ENCODE measurements at places on chromosomes 12 and 14.
A peak's percentile ranks its signal among the peaks of the same experiment; 100 is the strongest.

DNA sequence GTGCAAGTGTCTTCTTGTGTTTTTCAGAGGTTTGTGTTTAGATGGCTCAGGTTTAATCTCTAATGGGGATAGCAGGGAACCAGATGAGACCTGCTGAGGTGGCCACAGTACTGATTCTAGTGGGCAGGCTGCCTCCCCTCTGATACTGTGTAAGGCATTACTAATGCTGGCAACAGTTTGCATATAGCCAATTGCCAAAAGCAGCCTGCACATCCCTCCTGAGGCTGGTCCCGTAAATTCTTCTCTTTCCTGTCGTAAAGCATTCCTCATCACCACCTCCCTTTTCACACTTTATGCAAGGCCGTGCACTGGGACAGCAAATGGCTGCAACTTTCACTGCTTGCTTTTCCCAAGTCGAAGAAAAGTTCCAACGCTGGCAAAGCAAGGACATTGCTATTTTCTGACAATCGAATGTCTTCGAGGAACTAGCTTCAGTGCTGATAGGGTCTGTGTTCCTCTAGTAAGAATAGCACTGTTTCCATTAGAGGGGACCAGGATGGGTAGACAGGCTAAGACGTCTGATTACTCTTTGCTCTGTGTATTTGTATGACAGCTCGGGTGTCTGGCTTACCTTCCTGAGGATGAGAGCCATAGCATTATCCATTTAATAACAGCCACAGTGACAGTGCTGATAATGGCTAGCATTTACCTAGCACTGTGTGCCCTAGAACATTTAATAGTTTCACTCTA is 178.2 kb upstream of the HIF1A start:
- DNase-seq, result no peak

DNA sequence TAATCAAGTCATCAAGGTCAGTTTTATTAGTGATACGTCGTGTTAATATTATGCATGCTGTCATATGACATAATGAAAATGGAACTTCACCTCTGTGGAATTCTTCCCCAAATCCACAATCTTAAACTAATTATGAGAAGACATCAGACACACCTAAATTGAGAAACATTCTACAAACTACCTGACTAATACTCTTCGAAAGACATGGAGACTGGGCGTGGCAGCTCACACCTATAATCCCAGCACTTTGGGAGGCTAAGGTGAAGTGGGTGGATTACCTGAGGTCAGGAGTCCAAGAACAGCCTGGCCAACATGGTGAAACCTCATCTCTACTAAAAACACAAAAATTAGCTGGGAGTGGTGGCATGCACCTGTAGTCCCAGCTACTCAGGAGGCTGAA is 33.3 kb upstream of the KRAS start:
- DNase-seq, result no peak

DNA sequence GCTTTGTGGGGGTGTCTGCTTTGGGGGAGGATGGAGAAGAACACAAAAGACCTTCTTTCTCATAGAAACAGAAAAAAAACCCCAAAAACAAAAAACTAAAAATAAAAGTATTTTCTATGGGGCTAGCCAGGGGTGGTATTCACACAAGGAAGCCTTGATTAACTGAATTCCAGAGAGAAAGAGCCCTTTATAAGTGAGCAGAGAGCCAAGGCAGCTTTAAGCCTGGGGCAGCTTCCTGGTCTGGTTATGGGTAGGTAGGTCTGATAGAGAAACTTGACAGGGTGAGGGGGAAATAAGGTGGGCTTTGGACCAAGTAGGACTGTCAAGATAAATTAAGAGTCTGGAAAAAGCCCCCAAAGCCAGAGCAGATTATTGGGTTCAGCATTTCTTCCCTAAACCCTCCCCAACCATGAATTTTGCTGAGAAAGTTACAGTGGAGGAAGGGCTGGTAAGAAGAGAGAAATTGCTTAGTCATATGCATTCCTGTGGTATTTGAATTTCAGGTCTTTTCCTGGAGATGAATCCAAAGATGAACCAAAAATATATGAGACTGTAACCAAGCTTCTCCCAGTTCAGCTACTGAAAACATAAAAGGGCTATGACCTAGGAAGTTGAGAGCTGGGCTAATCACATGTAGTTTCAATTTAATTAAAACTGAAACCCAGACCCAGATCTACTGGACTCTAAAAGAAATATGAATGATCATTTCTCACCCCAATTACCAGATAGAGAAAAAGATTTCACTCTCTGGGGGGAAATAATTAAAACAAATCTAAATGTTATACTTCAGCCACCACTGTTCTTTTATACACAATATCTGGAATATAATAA is 144.8 kb downstream of the TBC1D30 start:
- DNase-seq, result no peak

DNA sequence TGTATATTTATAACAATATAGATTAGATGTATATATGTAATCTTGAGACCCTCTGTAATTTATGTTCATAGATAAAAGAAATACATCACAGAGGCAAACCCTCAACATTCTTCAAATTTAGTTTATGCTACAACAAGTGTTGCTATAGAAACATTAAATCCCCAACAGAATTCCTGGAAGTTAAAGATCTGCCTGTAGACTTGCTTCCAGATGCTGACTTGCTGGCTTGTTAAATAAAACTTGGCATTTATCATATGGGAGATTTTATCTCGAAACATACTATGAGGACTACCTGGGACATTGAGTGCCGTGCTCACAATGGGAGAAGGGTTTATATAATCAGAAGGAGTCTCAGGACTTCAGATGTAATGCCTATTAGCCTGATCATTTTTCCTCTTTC is 136.3 kb upstream of the PLXNC1 start:
- DNase-seq, result no peak

GRCh38 chr12:115166698-115167315 is 482.8 kb upstream of the TBX3 start:
- no peak for DNase-seq

- peak; percentile 80 for DNase-seq
Measured at GRCh38 chr12:94372461-94372860, 87.2 kb downstream of the CEP83 start.

DNA sequence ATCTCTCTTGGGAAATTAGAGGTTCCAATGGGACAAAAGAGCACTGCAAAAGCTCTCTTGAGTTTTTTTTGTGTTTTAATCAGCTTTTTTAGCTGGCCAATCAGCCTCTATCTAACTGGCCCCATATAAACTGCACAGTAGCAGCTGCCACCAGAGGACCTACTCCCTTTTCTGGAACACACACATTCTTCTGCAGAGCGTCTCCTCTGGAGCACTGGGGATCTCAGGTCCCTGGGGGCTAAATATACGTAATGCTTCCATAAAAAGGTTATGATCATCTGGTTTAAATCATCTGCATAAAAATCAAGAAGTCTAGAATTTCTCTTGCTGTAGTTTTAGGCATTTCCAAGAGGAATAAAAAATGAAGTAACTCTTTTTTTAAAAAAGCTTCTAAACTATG is 32.3 kb downstream of the TSPAN8 start:
- DNase-seq, result no peak

DNA sequence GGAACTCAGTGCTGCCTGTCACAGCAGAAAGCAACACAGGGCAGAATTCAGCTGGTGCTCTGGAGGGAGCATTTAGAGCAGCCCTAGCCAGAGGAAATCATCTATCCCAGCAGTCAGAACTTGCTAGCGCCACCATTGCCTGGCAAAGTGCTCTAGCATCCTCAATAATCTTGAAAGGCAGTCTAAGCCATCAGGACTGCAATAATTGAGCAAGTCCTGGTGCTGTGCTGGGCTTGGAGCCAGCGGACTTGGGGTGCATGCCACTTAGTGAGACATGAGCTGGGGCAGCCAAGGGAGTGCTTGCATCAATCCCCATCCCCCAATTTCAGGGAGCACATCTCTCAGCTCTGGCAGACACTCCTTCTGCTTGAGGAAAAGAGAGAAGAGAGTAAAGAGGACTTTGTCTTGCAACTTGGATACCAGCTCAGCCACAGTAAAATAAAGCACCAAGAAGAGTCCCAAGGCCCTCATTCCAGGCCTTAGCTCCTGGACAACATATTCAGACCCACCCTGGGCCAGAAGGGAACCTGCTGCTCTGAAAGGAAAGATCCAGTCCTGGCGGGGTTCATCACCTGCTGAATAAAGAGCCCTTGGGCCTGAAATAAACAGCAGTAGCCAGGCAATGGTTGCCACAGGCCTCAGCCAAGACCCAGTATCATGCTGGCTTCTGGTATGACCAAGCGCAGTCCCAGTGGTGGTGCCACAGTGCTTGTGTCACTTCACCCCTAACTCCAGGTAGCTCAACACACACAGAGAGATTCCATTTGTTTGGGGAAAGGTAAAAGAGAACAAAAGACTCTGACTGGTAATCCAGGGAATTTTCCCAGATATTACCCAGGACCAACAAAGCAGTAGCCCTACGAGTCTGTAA is 44.5 kb upstream of the ZDHHC17 start:
- DNase-seq, result no peak

DNA sequence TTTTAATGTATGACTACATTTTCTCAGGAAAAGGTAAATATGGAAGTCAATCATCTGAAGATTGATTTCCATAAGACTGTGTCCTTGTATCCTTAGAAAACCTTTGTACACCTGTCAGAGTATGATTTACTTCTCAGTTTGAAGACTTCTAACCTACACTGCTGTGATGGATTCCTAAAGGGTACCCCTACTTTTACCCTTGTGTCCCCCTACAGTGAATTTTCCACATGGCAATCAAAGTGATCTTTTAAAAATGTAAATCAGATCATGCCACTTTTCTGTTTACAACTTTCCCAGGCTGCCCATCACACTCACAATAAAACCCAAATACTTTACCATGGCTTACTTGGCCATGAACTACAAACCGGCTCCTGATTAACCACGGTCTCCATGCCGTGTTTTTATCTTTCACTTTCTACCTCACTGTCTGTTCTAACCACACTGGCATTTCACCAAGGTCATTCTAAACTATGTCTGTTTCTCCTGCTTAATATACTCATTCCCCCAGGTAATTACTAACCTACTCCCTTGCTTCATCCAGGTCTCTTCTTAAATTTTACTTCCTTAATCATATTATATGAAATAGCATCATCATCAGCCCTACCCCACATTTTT is 8.1 kb downstream of the DNAI7 start:
- peak; percentile 37 for DNase-seq

DNA sequence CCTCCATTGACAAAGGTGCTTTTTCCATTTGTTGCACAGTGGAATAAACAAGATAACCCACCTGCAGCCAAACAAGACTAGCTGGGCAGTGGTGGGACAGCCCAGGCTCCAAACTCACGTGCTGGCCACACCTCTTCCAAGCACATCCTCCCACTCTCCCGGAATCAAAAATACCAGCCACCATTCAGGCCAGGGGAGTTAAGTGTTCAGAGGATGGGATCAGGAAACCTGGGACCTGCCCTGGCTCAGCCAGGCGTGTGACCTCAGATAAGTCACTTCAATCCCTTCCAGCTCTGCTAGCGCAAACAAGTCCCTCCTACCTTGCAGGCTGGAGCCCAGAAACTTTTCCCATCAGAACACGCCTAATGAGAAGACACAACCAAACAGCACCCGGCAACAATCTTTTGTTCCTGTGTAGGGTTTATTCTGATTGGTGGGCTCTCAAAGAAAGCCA is 43.3 kb downstream of the ACTN1 start:
- DNase-seq, result no peak

DNA sequence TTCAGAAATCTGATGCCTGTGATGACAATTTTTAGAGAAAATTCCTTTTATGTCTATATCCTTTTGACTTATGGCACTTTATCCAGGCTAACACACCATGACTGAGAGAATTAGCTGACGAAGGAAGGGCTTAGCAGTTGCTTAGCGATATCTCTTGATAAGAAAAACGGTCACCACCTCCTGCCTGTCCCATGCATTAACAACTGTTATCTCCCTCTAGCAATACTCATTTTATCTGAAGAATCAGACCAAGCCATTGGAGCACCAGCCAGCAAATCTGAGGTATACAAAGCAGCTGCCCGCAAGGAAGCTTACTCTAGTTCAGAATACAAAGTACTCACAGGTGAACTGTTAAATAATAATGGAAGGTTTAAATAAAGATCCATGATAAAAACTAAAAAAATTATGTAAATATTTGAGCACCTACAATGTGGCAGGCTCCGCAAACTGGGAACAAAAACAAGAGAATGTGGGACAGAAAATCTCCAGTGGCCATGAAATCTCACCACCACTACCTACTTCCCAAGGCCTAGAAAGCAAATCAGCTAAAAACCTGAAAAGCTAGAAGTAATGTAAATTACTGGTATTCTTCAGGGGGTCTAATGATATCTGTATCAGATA is 24.3 kb downstream of the PPM1H start:
- DNase-seq, result no peak

DNA sequence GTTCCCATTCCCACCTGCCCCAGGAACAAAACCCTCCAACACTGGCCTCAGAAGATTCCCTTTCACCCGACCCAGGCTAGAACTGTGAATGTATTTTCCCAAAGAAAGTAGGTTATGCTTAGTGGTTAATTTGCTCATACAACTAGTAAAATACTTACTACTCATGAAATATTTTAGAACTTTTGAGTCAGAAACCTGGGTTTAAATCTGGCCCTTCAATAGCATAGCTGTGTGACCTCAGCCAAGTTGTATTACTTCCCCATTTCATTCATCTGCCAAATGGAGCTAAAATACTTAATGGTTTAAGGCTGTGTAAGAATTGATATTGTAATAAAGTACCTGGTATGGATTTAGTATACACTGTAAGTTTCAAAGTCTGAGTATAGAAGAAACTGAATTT is 69.1 kb upstream of the DNM1L start:
- DNase-seq, result no peak

GRCh38 chr14:23349156-23349845 is 3.4 kb downstream of the SLC22A17 start:
- no peak for DNase-seq

DNA sequence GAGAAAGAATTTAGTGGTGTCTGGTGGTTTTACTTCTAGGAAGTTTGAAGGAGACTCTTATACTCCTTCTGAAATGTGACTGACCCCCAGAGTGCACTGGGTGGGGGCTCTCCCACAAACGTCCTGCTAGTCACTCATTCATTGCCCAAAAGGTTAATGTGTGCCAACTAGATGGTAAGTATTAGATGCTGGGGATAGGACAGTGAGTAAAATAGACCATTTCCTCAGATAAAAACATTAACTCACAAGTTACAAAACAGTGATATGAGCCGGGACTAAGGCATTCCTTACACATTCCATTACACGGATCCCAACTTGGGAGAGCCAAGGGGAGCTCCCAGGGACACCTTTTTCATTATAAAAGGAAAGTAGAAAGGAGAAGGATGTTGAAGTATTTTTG is 185.1 kb downstream of the ATXN7L3B start:
- no peak for DNase-seq

- no peak for DNase-seq
Measured at GRCh38 chr12:121226399-121226798, 16.5 kb downstream of the P2RX4 start.
